ENCODE measurements at places on chromosomes 1 and 21. TPM values are rescaled to one million over a fixed set of nuclear protein-coding genes. Genes with fewer than 3 reads are reported as not detected.

The TRIM46 gene
- 0.85 TPM for total RNA-seq

The ADGRL4 gene
- 28.9 TPM for total RNA-seq

The KISS1 gene
- not detected for total RNA-seq

The ZBTB18 gene
- total RNA-seq, result 18.2 TPM

- DNase-seq, result no peak
Observed at GRCh38 chr1:234118911-234119310, 214.4 kb downstream of the SLC35F3 start.

DNA sequence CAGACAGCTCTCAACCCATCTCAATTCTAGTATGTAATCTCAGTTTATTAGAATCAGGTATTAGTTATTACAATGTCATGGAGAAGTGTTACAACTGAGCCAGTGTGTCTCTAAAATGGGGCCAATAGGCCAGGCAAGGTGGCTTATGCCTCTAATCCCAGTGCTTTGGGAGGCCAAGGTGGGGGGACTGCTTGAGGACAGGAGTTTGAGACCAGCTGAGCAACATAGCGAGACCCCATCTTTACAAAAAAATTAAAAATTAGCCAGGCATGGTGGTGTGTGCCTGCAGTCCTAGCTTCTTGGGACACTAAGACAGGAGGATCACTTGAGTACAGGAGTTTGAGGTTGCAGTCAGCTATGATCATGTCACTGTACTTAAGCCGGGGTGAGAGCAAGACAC, 104.9 kb downstream of the BCAR3 start:
- no peak for DNase-seq

DNA sequence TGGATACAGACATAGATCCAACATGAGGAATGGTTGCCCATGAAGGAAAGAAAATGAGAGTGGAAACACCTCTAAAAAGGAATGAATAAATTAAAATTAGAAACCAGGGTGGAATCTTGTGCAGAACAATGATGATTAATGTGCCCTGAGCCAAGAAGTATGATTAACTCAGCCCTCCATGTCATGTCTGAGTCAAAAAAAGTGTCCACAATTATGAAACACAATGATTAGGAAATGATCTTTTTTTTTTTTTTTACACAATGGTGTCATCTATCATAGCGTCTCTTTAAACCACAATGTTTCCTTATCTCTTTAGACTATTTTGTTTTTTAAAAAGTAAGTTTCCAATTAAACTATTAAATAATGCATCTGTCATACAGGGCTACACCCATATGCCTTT, 78.9 kb upstream of the RAB4A start:
- DNase-seq, result no peak

DNA sequence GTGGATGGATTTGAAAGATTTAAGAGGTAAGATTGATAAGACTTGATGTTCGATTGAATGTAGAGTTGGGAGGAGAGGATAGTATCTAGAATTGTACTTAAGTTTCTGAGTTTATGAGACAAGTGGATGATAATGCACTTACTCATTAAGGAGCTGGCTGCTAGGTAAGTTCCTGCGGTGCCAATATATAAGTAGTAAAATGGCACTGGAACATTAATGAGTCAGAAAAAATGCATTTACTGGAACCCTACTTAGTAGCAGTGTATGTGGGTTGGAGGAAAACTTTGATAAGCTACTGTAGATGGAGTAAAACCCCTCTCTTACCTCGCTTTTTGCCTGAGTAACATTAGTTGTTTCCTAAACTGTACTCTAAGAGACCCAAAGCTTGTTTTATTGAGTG, 68.2 kb downstream of the ZFYVE9 start:
- no peak for DNase-seq

DNA sequence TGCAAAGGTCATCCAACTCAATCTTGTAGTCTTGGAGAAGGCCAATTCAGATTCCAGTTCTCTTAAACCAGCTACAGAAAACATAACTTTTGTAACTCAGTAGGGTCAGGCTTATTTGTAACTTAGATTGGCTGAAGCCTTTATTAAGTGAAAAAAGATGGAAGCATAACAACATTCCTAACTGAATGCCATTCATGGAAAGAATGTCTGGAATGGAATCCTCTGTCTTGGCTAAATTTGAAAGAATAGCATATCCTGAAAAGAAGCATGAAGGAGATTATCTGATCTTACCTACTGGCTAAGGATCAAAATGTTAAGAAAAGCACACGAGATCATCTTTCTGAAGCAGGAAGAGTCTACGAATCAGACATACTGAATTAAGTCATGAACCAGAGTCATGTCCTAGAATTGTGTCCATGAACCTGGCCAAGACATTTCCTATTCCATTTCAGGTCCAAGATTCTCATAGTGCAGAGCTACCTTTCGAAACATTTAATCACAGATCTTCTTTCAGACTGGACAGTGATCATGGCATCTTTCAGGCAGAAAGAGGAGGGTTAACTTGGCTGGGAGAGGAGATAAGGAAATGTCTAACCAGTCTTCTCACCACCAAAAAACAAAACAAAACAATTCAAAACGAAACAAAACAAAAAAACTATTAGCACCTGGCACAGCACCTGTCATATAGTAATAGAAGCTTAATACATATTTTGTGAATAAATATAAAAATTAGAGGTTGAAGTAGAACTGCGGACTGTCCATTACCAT, 75.6 kb downstream of the XCL2 start:
- no peak for DNase-seq
